Fibroblast of the conjunctiva (primary cell): ENCODE measurements at places on chromosomes 11 and 22.

GRCh38 chr11:9736365-9736764 is 72.5 kb downstream of the SWAP70 start:
- no peak for DNase-seq

DNA sequence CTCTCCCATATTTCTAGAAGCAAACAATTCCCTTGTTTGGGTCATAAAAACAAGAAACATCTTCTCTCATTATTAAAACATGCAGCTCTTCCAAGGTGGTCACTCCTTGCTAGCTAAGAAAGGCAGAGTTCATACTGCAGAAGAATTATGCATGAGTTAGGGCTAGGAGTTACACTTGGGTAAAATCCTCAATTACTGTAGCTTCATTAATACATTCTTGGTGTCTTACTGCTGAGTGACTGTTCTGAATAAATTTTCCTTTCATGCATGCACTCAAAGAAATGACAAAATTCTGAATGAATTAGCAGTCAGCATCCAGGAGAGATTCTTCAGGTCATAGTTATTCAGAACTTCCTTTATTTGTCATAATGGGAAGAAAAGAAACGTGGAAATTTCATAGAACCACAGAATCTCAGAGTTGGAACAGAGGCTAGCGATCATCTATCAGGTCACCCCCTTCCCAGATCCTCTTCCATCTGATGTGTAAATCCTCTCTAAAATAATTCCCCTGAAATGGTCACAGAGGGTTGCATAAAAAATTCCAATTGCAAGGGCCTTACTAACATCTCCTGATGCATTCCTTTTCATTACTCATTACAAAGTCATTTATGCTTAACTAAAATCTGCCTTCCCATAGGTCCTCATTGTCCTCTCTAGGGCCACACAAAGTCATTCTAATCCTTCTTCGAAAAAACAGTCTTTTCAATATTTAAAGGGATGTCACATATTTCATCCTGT is 771.5 kb downstream of the DLG2 start:
- peak; percentile 5 for DNase-seq

DNA sequence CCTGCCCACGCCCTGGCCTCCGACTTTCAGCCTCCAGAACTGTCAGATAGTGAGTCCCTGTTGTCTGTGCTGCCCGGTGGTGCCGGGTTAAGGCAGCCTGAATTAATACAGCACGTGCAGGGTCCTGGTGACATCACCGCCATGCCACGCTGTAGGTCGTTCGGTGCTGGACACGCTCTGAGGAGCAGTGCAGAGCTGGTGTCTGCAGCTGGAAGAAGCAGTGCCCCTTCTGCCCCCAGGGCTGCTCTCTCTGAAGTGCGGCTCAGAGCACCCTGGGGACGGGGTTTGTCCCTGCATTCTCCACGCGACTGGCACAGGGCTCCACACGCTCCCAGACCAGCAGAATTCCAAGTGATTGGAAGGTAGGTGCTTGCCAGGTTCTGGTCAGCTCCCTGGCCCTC is 831.5 kb downstream of the TBC1D22A start:
- DNase-seq: no peak

- DNase-seq: no peak
Measured at GRCh38 chr11:122756417-122756816, 81.9 kb upstream of the CRTAM start.

DNA sequence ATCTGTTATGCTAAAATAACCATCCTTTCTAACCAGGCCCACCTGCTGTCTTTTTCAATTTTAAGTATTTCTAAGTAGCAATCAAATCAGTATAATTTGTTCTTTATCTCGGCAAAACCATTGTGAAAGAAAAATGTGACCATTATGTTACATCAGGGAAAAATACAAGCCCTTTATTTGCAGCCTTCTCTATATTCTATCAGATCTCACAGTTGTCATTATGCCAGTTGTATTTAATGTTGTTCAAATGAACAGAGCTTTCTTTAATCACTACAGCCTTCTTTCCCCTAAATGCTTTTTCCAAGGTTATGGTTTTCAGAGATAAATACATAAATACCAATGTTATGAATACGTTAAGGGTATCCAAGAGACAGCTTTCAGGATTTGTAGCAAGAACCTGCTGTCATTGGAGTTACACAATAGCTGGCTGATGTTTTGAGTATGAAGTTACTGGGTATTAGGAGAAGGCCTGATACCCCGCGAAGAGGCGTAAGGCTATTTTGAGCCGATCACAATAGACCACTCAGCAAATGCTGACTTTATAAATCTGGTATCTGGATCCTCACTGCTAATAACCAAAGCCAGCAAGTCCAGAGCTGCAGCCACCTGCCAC is 406.3 kb downstream of the CADM1 start:
- no peak for DNase-seq

- no peak for DNase-seq
Measured at GRCh38 chr11:95595541-95595940, 194.0 kb downstream of the FAM76B start.

- no peak for DNase-seq
Measured at GRCh38 chr11:73399159-73399590, 23.0 kb downstream of the RELT start.

- DNase-seq: no peak
Measured at GRCh38 chr22:42925598-42925997, 68.5 kb upstream of the ARFGAP3 start.

GRCh38 chr11:42812361-42812760 is 499.4 kb upstream of the API5 start:
- no peak for DNase-seq

DNA sequence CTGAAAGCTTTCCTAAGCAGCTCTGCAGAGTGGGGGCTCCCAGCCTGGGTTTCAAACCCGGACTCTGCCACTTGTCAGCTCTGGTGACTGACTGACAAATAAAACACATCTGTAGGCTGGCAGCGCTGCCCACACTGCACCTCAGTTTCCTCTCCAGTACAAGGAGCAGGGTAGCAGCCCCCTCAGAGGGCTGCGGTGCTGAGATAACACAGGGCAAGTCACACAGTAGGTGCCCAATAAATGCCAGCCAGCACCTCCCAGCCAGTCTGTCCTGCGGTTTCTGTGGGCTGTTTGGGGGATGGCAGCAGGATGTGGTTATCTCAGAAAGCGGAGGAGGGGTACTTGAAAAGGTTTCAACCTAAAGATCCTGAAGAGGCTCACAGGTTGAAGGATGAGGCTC is 1.5 kb downstream of the SYT12 start:
- no peak for DNase-seq

DNA sequence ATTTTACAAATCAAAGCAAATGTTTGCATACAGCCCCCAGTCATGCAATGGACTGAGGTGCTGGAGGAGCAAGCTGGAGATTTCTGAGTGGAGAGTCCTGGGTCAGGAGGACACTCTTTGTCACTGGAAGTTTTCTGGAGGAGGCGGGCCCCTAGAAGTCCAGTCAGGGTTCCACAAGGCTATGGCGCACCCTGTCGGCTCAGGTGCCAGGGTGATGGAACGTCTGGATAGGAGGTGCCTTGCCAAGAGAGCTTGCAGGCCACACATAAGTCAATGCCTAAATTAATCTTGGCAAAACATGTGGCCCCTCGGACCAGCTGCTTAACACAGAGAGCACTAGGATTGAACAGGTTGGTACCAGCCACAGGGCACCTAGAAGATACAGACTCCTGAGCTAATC is 174.7 kb upstream of the CADM1 start:
- DNase-seq: no peak

GRCh38 chr11:89327885-89328284 is 150.2 kb downstream of the TYR start:
- no peak for DNase-seq

- peak; percentile 21 for DNase-seq
Measured at GRCh38 chr11:69122630-69123431, 32.9 kb upstream of the SMIM38 start.

- DNase-seq: no peak
Measured at GRCh38 chr11:47104261-47104950, 72.3 kb downstream of the ARFGAP2 start.

DNA sequence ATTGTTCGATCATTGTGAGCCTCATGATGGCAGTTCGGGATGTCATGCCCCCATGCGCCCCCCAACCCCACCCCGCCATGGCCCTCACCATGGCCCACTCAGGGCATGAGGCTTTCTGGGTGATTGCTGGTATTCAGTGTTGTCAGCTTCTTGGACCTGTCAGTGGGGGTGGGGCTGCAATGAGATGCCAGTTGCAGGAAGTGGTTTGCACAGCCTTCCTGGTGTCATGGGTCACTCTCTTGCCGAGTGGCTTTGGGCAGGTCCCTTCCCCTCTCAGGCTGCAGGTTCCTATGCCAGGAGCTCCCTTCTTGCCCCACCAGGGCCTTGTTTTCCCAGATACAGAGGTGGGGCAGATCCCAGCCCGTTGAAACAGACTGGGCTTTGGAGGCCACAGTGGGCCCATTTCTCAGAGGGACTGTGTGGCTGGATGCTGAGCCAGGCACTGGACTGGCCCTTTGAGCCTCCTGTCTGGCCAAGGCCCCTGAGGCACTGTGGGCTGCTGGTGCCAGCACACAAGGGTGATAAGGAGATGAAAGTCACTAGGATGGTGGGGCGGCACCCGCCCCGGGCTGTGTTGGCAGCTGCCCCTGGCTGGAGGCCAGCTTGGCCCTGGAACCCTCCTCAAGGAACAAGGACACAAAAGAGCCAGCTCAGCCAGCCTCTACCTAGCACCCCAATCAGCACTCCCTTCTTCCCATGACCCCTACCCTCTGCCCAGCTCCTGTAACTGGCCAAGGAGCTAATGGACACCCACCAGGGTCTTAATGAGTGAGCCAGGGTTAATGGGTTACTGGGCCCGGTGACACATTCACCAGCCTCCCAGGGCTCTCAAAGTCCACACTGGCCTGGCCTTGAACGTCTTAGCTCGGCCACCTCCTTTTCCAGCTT is 1.5 kb upstream of the GGT1 start:
- DNase-seq: no peak

DNA sequence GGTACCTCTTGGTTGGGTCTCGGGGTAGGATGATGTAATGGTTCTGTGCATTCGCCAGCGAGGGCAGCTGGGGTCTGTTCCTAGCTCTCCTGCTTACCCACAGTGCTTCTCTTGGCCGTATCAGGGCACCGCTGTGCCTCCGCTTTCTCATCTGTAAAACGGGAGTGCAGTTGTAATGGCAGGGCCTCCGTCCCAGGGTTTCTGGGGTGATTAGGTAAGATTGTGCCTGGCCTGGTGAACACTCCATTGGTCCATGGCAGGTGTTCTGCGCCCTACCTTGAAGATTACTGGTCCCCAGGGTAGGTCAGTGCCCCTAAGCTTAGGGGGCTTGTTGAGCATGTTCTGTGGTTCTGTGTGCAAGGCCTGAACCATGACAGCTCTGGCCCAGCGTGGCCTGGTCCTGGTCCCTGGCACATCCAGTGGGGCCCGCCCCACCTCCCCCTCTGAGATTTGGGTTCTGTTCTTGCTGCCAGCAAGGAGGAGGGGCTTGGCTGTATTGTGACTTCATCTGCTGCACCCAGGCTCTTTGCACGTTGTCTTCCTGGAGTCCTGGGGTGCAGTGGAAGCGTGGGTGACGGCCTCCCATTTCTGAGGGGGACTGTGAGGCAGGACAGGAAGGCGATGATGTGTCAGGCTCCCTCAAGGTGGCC is 4.9 kb downstream of the MYRF start:
- no peak for DNase-seq

- DNase-seq: no peak
Measured at GRCh38 chr22:49550766-49551362, 276.8 kb downstream of the BRD1 start.

DNA sequence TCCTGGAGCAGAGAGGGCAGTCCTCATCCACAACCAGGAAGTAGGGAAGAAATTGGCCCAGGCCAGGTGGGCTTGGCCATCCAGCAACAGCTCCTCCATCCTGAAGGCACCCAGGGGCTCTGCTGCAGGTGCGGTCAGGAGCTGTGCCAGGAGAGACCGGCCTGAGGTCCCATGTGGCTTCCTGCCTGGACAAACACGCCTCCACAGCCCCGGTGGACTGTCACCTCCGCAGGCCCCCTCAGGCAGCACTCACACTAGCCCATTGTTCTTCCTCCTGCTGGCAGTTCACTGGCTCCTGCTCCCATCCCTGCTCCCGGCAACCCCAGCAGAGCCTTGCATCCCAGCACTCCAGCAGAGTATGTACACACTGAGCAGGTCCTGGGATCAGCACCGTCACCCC is 16.0 kb upstream of the POU2AF1 start:
- DNase-seq: no peak

DNA sequence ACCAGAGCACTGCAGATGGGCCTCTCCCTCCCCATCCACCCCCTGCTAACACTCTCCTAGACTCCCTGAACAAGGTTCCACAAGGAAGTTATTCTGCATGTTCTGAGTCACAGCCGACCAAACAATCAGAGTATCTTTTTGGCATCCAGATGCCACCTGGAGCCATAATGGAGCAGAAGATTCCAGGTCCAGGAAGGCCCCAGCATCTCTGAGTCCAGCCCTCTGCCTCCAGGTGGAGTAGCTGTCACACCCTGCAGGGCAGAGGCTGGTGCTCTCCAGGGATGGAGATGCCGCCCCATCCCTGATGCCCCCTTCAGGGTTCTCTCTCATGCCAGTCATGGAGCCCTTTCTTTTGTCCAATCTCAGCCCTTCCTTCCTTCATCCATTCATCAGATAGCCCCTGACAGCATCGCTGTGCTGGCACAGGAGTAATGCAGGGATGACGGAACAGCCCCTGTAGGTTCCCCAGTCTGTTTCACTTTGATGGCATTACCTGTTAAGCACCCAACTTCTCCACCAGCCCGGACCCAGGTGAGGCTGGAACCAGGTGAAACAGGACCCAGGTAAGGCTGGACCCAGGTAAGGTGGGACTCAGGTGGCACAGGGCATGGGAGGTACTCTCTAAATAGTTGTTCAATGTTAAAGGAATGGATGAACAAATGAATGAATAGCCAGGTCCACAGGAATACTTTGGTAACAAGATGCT is 20.1 kb upstream of the TSKU start:
- DNase-seq: no peak
